ENCODE measurements at places on chromosomes 1 and 21.

DNA sequence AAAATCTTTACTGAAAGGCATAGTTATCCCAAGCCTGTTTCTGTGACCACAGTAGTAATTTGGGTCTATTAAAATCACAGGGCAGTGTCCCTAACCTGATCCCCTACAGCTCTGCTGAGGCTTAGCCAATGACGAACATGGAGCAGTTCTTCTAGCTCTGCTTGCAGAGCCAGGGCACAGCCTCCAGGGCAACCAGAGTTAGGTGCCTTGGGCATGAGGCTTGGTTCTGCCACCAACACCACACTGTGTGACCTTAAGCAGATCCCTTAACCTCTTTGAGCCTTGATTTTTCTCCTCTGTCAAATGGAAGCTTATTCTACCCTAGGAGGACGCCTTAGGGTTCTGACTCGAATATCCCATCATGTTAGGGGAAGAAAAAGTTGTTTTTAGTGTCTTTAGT lies 86.7 kb upstream of the TLR5 start:
- no peak for DNase-seq

- DNase-seq, result no peak
Observed at GRCh38 chr1:49465486-49466185, 558.1 kb downstream of the AGBL4 start.

DNA sequence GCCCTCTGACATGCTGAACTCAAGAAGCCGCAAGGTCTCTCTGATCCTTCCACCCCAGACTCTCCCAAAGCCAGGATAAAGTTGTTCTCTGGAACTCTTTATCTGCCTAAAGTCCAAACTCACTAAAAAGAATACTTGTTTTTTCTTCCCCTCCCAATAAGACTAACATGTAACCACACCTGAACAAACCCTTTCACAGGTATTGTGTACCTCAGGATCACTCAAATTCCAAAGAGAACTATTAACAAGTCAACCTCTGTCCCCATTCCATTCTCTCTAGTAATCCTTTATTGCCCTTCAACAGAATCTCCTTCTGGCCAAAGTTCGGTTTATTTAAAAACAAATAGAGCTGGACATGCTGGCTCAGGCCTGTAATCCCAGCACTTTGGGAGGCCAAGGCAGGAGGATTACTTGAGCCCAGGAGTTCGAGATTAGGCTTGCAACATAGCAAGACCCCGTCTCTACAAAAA lies 4.1 kb upstream of the TOE1 start:
- DNase-seq, result no peak

DNA sequence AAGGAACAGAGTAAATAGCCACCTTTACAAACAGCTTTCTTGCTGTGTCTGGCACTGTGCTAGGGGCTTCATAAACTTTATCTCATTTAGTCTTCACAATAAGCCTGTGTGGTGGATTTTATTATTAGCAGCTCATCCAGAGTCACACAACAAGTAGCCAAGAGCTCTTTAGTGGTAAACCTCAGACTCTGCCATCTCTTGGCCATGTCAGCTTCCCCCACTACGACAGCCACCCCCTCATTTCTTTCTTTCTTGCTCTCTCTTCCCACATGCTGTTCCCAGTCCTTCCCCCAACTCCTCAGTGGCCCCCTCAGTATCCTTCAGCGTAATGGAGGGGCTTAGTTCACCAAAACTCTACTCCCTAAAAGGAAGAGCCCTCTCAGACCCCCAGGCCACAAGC lies 1.2 kb upstream of the ZNF683 start:
- no peak for DNase-seq

DNA sequence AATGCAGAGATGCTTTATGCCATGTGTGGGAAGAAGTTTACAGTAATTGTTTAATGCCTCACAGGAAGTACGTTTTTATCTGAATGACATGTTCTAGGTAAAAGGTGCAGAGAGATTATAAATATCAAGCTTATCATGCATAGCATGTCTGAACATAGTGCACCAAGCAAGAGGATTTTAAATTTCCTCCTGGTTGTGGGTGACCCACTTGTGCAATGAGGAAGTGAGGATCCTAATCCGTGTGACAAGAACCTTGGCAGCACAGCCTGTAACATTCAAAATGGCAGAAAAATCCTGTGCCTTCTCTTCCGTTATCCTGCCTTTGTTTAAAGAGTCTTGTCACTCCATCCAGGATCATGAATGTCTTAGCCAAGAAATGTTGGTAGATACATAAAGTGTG lies 75.6 kb downstream of the PLA2G4A start:
- no peak for DNase-seq

- no peak for DNase-seq
Observed at GRCh38 chr1:196690582-196690981, 38.7 kb downstream of the CFH start.

DNA sequence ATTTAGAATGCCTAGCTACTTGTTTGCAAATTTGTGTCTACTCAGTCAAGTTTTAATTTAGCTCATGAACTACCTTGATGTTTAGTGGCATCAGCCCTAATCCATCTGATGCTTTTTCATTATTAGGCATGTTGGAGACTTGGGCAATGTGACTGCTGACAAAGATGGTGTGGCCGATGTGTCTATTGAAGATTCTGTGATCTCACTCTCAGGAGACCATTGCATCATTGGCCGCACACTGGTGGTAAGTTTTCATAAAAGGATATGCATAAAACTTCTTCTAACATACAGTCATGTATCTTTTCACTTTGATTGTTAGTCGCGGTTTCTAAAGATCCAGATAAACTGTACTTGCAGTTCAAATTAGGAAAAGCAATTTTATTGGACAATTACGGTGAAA lies 7.6 kb downstream of the SOD1 start:
- DNase-seq, result no peak

DNA sequence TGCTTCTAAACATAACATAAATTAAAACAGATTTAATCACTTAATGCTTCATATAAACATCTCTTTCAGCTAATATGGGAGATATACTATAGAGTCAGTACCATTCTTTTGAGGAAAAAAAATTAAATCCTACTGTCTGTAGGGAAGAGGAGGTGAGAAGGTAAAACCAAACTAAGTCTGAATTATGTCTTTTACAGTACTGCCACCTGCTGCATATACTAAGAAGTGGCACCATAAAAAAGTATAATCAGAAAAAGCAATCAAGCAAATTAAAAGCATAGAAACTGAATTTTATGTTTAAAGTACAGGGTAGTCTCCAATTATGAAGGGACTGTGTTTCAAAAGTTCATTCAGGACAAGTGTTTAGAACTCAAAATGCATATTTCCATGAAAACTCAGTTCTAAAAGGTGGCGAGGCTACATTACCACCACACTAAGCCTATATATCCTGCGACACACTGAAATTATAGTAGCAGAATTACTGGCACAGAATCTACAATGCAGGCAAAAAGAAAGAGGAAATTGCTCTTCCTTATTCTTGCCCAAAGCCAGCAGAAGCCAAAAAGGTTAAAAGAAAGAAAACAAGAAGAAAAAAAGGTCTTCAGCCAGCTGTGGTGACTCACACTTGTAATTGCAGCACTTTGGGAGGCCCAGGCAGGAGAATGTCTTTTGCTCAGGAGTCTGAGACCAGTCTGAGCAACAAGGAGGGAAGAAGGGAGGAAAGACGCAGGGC lies 9.0 kb downstream of the NSL1 start:
- DNase-seq, result no peak

GRCh38 chr1:150235294-150235851 lies 539 bp downstream of the ANP32E start:
- peak; percentile 20 for DNase-seq

DNA sequence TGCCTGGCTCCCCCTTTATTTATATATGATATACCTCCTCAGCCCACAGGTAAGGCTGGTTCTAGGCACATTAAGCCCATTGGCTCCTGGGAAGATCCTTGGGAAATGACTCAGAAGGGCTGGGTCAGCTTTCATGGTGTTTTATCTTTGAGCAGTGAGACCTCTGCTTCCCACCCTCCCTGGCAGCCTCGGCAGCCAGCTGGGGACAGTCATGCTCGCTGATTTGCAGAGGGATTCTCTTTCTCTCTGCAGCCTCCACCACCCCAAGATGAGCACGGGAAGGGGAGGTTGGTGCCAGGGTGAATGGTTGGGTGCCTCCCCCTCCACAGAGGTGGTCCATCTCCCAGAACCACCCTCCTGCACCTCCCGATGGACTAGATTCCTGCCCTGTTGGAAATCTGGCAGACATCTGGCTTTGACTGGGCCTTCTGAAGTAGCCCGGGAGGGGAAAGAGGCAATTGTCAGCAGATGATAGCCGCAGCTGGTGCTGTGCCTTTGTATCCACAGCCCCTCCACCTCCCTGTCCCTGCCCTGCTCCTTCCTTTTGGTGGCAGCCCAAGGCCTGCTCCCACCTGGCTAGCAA lies 24.6 kb downstream of the IER5 start:
- DNase-seq, result no peak

DNA sequence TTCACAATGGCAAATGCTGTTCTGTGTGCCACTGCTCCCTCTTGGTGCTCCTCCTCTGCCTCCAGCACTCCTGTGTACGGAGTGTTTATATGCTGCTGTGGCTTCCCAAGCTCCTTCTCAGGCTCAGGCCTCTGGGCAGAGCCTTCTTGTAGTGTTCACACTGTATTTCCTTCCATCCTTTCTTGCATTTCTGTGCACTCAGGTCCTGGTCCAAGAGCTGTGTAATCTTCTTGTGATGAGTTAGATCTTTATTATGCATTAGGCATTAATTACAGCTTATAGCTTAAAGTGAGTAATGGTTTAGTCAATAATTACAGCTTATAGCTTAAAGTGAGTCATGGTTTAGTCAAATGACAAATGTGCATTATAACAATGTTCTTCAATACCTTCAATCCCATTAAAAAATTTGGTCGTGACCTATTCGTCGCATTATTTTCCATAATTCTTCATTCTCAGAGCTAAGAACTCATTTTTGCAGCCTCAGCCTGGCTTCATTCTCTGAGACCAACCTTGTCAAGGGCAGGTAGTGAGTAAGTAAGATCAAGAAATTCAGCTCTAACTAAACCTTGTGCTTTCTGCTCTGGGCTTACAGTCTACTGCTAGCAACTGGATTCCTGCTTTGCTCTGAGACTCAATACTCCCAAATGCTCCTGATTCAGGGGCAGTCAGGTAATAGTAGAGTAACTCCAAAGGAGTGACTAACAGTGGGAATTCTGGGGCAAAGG lies 154.5 kb upstream of the SPAG17 start:
- no peak for DNase-seq

- no peak for DNase-seq
Observed at GRCh38 chr1:83026745-83027144, 972.2 kb downstream of the TTLL7 start.

- no peak for DNase-seq
Observed at GRCh38 chr1:226475142-226475511, 67.2 kb upstream of the PARP1 start.

DNA sequence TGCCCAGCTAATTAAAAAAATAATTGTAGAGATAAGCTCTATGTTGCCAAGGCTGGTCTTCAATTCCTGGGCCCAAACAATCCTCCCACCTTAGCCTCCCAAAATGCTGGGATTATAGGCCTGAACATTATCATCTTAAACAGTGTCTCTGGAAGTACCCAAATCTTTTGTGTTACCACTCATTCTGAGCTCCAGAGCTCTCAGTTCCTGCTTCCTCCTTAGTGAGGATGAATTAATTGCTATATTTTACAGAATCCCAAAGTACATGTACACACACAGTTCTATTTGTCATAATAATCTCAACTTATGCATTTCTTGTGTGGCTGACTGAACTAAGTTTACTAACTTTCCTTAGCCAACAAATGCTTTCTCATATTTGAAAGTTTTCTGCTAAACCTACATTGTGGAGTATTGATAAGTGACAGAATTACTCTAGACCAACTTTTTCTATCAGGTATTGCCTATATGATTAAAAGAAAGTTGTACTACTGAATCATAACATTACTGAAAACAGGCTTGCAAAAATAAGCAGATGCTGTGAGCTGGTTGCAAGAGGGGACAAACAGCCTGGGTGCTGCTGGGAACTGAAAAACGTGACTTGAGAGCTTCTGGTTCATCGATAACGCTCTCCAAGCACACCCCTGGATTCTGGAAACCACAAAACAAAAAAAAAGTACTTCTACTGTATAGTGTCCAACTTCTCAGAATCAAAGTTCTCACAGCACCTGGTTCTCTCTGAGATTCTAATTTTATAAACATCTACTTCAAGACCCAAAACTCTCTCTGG lies 15.3 kb downstream of the VAV3 start:
- no peak for DNase-seq

- no peak for DNase-seq
Observed at GRCh38 chr1:191798178-191798577, 360.1 kb upstream of the RGS18 start.

GRCh38 chr1:114208714-114209113 lies 55.0 kb upstream of the SYT6 start:
- no peak for DNase-seq

DNA sequence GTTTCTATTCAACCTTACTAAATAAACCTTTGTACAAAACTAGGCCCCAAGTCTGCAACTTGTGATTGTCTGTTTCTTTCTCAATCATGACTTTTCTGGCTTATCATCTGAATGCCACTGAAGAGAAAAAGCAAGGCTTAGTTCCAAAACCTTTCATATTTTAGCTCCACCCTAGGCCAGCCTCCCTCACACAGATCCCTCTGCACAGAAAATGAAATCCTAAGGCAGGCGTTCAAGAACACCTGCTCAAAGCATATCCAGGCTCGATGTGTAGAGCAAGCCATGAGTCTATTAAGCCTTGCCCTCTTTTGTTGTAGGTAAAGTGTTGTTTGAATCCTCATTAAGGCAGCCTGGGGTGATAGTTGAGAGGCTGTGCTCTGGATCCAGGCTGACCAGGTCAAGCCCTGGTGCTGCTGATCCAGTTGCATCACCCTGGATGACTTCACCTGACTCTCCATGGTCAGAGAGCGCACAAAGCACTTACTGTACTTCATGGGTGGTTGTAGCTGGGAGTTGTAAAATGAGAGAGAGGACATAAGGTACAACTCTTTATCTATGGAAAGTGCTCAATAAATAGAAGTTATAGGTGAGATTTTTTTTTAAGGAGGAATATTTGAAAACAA lies 39.0 kb downstream of the FYB2 start:
- DNase-seq, result no peak
